Breast epithelium (tissue), 4 donors: ENCODE measurements at places on chromosomes 2 and 18. TPM values are rescaled to one million over a fixed set of nuclear protein-coding genes. Genes with fewer than 3 reads are reported as not detected.

GRCh38 chr18:46452820-46453219 lies 204.2 kb downstream of the LOXHD1 start:
- no peak for DNase-seq
- no peaks in the 10 kb centered on the region for H3K4me1 ChIP-seq
- H3K4me3 ChIP-seq = no peak overlapping the region
- H3K27me3 ChIP-seq = no peaks in the 10 kb centered on the region
- no peaks in the 10 kb centered on the region for H3K36me3 ChIP-seq

- no peaks in the 10 kb centered on the region for H3K4me1 ChIP-seq
- H3K27me3 ChIP-seq = no peaks in the 10 kb centered on the region
- DNase-seq = no peak
- H3K27ac ChIP-seq = no peak overlapping the region
- H3K4me3 ChIP-seq = no peak overlapping the region
Measured at GRCh38 chr2:203547356-203547755, 12.3 kb upstream of the RAPH1 start.

DNA sequence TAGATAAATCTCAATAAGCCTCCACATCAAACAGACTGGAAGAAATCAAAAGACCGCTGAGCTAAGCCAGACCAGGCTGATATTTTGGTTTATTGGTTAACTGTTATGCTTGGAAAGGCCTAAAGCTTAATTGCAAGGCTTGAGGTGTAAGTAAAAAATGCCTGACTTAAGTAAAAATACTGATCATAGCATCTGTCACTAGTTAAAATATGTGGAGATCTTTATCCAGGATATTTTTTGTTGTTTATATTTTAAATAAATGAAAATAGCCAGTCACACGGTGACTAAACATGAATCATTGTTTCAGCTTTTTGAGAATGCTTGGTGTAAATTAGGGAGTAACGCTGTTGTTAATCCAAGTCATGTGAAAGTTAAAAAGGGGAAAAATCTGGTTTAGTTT lies 127.9 kb downstream of the THADA start:
- no peaks in the 10 kb centered on the region for H3K36me3 ChIP-seq
- H3K27me3 ChIP-seq = no peaks in the 10 kb centered on the region

- H3K36me3 ChIP-seq = no peaks in the 10 kb centered on the region
- no peak overlapping the region for H3K4me3 ChIP-seq
- H3K4me1 ChIP-seq = no peaks in the 10 kb centered on the region
- no peak overlapping the region for H3K27ac ChIP-seq
- H3K27me3 ChIP-seq = no peaks in the 10 kb centered on the region
- no peak for DNase-seq
Measured at GRCh38 chr2:42186366-42186765, 17.2 kb downstream of the EML4 start.

Gene CROCC2
- total RNA-seq = not detected

Gene NT5C1B
- not detected for total RNA-seq

GRCh38 chr2:181552808-181553207 lies 95.6 kb downstream of the ITGA4 start:
- no peaks in the 10 kb centered on the region for H3K4me1 ChIP-seq
- DNase-seq = no peak
- no peaks in the 10 kb centered on the region for H3K27me3 ChIP-seq
- no peak overlapping the region for H3K27ac ChIP-seq

Gene PAX3
- total RNA-seq = 2.3 TPM
